Activated CD4-positive, alpha-beta memory T cell treated with anti-CD3 and anti-CD28 coated beads for 36 hours (primary cell): ENCODE measurements at places on chromosomes 7 and 10. TPM values are rescaled to one million over a fixed set of nuclear protein-coding genes. Genes with fewer than 3 reads are reported as not detected.

GRCh38 chr7:4159761-4160554 is 522.1 kb upstream of the FOXK1 start:
- DNase-seq, result no peak

DNA sequence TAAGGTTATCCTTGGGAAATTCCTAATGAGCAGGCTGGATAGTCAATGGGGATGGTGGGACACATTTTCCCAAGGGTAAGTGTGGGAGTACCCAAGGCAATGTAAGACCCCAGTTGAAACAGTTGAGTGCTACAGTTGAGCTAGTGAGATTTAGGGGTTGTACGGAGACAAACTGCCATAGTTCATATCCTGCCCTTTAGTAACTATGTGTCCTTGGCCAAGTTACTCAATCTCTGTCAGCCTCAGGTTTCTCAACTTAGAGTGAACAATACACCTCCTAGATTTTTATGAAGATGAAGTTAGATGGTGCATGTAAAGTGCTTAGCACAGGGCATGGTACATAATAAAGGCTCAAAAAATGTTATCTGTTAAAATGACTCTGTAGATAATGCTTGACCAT is 20.5 kb downstream of the HABP2 start:
- DNase-seq, result no peak

DNA sequence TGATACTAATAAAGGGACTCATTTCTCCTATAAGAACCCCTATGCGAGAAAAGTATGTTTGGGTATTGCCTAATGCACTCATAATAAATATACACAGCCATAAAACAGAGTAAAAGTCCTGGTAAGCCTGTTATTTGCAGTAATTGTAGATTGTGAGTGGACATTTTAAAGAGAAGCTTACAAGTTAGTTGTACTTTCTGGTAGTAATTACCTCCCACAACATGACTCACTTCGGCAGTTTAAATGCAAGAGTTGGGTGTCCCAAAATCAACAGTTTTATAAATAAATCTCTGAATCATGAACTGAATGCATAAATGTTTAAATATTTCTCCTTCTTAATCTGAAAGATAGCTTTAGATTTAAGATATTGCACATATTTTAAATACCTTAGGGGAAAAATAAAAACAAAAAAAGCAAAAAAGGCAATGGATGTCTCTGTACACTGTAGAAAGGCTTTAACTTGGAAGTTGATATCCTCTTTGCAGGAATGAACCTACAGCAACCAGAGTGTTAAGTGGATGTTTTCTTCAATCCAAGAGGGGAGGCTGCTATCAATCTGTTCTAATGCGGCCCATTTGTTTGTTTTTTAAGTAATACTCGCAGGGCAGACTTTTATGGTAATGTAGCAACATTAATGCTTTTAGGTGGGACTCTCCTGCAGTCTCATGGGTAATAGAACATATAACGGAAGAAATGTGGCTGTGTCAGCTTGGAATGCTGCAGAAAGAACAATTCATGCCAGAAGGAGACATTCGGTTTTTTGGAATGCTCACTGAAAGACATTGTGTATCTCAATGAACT is 57.3 kb upstream of the ZEB1 start:
- DNase-seq, result no peak

- no peak for DNase-seq
These were observed 289.6 kb upstream of the NPVF start for GRCh38 chr7:25517906-25518305.

The CRPPA gene
- 0.53 TPM for total RNA-seq

GRCh38 chr10:5737352-5737751 is 52.7 kb downstream of the TASOR2 start:
- DNase-seq, result no peak

The NPFFR1 gene
- 0.02 TPM for total RNA-seq

DNA sequence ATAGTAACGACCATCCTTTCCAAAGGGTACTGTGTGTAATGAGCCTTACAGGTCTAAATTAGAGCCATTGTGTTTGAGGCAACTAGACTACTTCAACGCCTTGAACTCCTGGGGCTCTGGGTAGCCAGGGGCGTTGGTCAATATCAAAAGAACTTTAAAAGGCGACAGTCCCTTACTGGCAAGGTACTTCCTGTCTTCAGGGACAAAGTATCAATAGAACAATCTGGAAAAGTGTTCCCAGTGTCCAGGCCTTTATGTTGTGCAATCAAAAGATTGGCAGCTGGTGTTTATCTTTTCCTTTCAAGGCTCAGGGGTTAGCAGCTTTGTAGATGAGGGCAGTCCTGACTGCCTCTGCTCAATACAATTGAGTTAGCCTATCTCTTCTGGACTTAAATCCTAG is 284.3 kb downstream of the PARD3 start:
- DNase-seq, result no peak

GRCh38 chr10:20271490-20271889 is 455.3 kb downstream of the PLXDC2 start:
- DNase-seq, result no peak

- DNase-seq, result no peak
These were observed 95.7 kb downstream of the EMX2 start for GRCh38 chr10:117638200-117638599.

- DNase-seq, result peak; percentile 93
These were observed at the start of gene MAP3K8 for GRCh38 chr10:30433730-30434272. MAP3K8 (plus strand) TSS chr10:30434184; CDS start chr10:30438939, 4,755 bp downstream.

GRCh38 chr7:34338961-34339526 is 319.0 kb upstream of the NPSR1 start:
- no peak for DNase-seq

- DNase-seq, result no peak
These were observed 709.3 kb upstream of the AUTS2 start for GRCh38 chr7:68888971-68889385.

- DNase-seq, result no peak
These were observed 185.9 kb downstream of the RAB11FIP2 start for GRCh38 chr10:117860823-117861222.

GRCh38 chr7:81482600-81483186 is 287.2 kb downstream of the HGF start:
- no peak for DNase-seq

The LBX1 gene
- not detected for total RNA-seq

The MMD2 gene
- not detected for total RNA-seq

The SORBS1 gene
- total RNA-seq, result 1.5 TPM

The ELN gene
- not detected for total RNA-seq

The GAD2 gene
- not detected for total RNA-seq

The TEX47 gene
- total RNA-seq, result not detected

DNA sequence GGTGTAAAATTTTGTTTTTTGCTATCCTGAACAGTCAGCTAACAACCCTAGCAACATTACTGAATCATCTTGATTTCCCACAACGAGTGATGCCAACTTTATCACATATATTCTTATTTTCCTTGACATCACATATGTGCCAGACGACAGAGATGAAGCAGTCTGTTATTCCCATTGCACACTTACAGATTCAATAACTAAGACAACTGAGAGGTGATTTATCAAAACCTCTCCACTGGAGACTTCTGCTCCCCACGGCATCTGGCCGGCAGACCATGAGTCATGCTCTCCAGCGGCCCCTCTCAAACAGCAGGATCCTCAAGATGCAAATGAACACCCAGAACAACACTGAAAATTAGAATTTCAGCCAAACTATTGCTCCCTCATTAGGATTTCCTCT is 57.1 kb downstream of the AMPH start:
- no peak for DNase-seq

GRCh38 chr10:102814453-102814871 is 22.8 kb downstream of the CYP17A1 start:
- no peak for DNase-seq

The PDZD7 gene
- total RNA-seq, result 0.93 TPM

- DNase-seq, result no peak
These were observed 34.4 kb downstream of the PLEKHA8 start for GRCh38 chr7:30062587-30062986.

The ACHE gene
- total RNA-seq, result not detected

GRCh38 chr10:113049881-113050280 is 99.8 kb downstream of the TCF7L2 start:
- no peak for DNase-seq

DNA sequence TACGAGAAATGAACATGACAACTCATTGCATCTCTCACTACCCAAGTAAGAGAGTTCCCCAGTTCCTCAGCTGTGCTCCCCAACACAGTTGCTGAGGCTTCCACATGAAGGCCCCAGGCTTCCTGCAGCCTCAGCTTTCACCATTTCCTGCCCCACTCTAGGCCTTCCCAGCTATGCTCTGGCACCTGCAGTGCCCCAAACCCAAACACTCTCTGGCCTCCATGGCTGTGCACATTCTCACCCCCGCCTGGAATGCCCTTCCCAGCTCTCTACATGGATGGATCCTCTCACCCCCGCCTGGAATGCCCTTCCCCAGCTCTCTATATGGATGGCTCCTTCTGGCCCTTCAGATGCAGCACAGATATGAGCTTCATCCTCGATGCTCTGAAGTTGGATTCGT is 61.3 kb downstream of the KIAA1549 start:
- DNase-seq, result no peak

The ZNF853 gene
- 1.2 TPM for total RNA-seq

The PNLIPRP1 gene
- not detected for total RNA-seq

DNA sequence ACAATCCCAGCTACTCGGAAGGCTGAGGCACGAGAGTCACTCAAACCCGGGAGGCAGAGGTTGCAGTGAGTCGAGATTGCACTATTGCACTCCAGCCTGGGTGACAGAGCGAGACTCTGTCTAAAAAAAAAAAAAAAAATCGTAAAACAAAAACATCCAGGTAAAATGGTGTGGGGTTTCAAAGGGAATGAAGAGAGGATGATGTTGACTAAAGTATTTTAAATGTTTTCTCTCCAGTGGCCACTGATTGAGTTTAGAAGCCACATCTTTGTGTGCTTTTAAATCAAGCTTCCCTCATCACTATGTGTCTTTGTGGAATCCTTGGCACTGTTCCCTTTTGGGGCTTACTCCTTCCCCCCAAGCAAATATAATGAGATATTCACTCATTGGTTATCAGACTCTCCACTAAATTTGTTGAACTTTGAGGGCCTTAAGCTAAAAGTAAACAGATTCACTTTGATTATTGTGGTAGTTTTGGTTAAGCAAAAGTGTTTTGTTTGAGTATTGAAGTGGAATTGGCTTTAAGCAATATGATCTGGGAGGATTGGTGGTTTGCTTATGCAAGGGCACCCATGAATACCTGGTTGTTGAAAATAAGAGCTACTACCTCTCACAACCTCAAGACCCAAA is 162.9 kb downstream of the CDK14 start:
- DNase-seq, result no peak

DNA sequence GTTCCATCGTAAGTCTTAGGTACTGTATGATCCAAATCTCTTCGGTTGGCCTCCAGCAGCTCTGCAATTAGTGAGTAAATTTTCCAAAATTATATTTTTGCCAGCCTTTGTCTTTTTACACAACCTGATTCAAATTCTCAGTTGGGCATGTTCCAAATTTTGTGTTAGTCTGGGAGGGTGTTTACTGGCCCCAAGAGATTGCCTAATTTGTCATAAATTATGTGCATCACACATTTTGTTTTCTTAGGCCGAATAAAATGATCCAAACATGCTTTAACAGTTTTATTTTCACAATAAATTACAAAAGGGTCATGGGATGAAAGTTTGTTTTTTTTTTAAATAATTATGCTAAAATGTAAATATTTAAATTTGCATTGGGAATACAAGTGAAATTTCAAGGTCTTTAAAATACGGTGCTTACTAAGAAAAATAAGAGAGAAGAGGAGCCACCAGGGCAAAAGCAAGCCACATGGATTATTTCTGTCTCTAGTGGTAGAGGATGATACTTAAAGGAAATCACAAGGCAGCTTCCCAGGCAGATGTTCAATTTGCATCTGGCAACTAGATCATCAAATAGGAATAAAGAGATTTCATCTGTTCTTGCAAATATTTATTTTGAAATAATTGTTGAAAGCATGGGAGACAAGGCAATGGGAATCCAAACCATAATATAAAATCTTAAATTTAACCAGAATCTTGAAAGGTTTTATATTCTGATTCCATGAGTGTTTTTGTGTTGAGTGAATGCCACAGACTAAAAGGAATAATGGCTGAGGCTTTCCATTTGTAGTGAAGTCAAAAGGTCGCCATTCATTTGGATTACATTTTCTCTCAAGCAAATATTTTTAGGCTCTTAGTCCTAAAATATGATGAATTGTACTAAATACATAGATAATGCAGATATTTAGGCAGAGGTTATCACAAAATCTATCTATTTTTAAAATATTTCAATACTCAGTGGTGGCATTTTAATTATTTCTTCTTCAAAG is 111.1 kb downstream of the MDFIC start:
- no peak for DNase-seq

DNA sequence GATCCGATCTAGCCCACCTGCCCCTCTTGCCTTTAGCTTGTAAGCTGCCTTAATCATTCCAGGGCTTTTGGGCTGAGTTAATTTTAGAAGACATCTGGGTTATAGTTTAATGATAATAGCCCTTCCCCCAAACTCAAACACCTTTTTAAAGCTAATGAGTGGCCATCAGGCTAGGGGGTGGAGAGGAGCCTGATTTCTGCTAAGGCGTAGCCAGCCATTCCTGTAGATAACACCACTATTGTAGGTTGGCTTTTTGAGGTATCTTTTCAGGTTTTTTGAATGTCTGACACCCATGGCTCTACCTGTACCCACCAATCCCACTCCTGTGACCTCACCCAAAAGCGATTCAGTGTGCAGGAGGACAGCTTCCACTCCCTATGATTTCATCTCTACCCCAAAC is 7.6 kb upstream of the SYPL1 start:
- no peak for DNase-seq

GRCh38 chr10:80996615-80997193 is 459.0 kb downstream of the SH2D4B start:
- no peak for DNase-seq

- no peak for DNase-seq
These were observed 34.5 kb upstream of the CD36 start for GRCh38 chr7:80603940-80604339.

- DNase-seq, result no peak
These were observed 35.3 kb downstream of the INPP5F start for GRCh38 chr10:119761106-119761505.

- no peak for DNase-seq
These were observed 42.5 kb downstream of the ZRANB1 start for GRCh38 chr10:124984376-124984775.

DNA sequence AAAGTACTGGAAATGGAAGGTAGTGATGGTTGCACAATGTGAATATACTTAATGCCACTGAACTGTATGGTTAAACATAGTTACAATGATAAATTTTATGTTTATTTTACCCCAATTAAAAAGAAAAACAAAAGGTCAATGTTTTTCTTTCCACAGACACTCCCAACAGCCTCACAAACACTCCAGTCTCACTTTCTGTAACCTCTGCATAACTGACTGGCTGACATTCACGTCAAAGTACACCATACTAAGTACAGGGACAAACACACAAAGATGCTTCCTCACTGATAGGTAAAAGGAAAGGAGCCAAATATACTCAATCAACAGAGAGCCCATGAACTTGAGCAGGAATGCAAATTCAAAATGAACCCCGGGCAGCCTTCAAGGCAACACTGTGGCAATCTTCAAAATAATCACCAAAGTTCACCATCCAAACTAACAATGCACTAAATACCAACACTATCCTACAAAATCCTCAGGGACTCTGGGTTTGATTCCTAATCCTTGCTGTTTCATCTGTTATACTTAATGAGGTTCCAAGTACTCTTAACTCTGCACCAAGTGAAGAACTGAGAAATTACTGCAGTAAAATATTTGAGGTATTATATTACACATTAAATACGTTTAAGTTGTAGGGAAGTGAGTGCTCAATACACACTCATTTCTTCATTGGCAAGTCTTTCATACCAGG is 90.8 kb downstream of the ARMH3 start:
- no peak for DNase-seq
